MM.1S (cell line): ENCODE measurements at places on chromosomes 7 and 10.

- no peaks in the 10 kb centered on the region for H3K27me3 ChIP-seq
- H3K4me1 ChIP-seq = no peaks in the 10 kb centered on the region
- DNase-seq = no peak
- no peak overlapping the region for H3K4me3 ChIP-seq
- H3K27ac ChIP-seq = no peak overlapping the region
Measured at GRCh38 chr7:25732766-25733217, 419.2 kb upstream of the NFE2L3 start.

GRCh38 chr10:74976565-74976964 is 134.9 kb upstream of the SAMD8 start:
- DNase-seq = no peak
- no peak overlapping the region for H3K27ac ChIP-seq
- H3K36me3 ChIP-seq = peaks cover 6% of the 10 kb centered on the region; the same call in 1 of the 2 replicates
- peaks cover 40% of the 10 kb centered on the region for H3K4me1 ChIP-seq

GRCh38 chr10:100715445-100716385 is 29.7 kb upstream of the PAX2 start:
- H3K4me3 ChIP-seq = no peak overlapping the region
- DNase-seq = no peak
- H3K27ac ChIP-seq = no peak overlapping the region
- no peaks in the 10 kb centered on the region for H3K4me1 ChIP-seq

GRCh38 chr7:82494420-82494819 is 50.8 kb upstream of the CACNA2D1 start:
- H3K27me3 ChIP-seq = no peaks in the 10 kb centered on the region
- no peaks in the 10 kb centered on the region for H3K4me1 ChIP-seq

DNA sequence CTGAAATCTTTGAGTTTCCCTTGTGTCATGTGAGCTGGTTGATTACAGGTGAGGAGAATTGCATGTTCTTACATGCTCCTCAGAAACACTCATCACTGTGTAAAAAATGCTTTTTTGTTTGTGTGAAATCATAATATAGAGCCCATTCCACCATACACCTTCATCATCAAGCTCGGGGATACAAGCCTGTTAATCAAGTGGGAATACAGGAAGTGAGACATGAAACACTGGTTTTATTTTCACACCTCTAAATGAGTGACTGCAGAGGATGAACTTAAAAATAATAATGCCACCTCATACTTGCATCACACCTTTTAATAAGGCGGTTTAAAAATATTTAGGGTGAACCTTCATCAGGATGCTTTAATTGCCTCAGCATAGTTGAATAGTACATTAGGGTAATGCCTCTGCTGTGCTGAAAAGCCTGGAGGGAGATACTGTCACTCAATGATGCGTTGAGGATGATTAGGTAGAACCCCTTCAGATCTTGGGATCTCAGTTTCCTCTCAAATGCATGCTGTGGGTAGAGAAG is 164.6 kb downstream of the AUTS2 start:
- no peaks in the 10 kb centered on the region for H3K4me1 ChIP-seq
- no peak overlapping the region for H3K4me3 ChIP-seq
- no peaks in the 10 kb centered on the region for H3K27me3 ChIP-seq

GRCh38 chr7:141585592-141586510 is 34.6 kb downstream of the AGK start:
- no peak for DNase-seq
- H3K4me1 ChIP-seq = no peaks in the 10 kb centered on the region
- no peaks in the 10 kb centered on the region for H3K36me3 ChIP-seq
- no peak overlapping the region for H3K4me3 ChIP-seq

DNA sequence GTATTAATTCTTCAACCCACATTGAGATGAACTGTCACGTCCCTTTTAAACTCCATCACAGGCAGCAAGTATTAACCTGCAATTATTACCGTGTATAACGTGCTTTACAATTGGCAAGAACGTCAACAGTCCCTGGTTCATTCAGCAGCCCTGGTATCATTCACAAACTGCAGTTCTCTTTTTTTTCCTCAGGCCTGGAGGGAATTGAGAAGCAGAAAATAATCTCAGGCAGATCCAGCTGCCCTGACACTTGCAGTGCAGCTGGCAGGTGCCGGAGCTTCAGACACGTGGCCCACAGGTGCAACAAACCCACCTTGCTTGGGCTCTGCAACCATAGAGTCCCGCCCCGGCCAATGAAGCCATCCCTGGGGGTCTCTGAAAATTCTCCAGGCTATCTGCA is 137.3 kb downstream of the PLXNA4 start:
- H3K27ac ChIP-seq = no peak overlapping the region
- no peaks in the 10 kb centered on the region for H3K4me1 ChIP-seq
- H3K4me3 ChIP-seq = no peak overlapping the region
- H3K36me3 ChIP-seq = no peaks in the 10 kb centered on the region

DNA sequence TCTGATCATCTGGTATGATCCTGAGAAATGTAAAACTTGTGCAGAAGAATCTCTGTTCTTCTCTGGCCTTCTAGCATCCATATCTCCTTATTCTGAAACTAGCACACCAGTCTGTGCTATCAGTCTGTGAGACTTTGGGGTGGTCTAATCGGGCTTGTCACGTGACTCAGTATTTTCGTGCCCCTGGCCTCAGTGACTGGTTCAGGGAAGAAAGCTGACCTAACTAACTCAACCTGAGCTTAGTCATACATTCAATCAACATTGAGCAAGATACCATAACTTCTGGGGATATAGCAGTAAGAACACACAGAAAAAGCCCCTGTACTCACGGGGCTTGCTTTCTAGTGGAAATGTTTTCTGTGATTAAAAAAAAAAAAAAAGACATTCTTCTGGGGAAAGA is 109.3 kb downstream of the DKK1 start:
- H3K4me3 ChIP-seq = no peak overlapping the region
- no peaks in the 10 kb centered on the region for H3K4me1 ChIP-seq
- H3K27ac ChIP-seq = no peak overlapping the region
- DNase-seq = no peak
- H3K27me3 ChIP-seq = no peaks in the 10 kb centered on the region

DNA sequence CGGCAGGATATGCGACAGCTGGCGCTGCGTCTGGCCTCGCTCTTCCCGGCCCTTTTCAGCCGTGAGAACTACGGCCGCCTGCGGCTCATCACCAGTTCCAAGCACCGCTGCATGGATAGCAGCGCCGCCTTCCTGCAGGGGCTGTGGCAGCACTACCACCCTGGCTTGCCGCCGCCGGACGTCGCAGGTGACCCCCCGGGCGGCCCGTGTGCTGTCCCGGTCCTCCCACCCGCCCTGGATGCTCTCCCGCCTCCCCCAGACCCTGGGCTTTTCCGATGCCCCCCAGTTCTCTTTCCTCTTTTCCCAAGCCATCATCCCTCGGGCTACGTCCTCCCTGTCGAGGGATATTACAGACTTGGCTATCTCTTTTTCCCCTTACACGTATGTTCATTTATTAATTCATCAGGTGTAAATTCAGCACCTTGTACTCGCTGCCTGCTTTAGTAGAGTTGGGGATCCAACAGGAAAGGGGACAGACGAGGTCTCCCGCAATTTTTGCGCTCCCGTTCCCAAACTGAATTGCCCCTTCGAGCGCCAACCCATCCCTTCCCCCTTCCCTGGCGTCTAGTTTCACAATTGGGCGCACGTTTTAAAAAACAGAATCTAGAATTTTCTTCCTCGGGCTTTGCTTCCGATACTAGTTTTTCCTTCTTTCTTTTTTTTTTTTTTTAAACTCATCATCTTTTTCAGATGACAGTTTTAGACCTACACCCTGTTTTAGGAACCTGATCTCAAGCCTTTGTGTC is 846 bp downstream of the MINPP1 start:
- H3K4me1 ChIP-seq = peaks cover 20% of the 10 kb centered on the region
- peak overlapping the region; percentile 45; the same call in 1 of the 2 replicates for H3K27ac ChIP-seq
- H3K4me3 ChIP-seq = peak overlapping the region; percentile 95
- no peaks in the 10 kb centered on the region for H3K27me3 ChIP-seq
- peaks cover 5% of the 10 kb centered on the region; the same call in 1 of the 2 replicates for H3K36me3 ChIP-seq
- peak; percentile 71 for DNase-seq

DNA sequence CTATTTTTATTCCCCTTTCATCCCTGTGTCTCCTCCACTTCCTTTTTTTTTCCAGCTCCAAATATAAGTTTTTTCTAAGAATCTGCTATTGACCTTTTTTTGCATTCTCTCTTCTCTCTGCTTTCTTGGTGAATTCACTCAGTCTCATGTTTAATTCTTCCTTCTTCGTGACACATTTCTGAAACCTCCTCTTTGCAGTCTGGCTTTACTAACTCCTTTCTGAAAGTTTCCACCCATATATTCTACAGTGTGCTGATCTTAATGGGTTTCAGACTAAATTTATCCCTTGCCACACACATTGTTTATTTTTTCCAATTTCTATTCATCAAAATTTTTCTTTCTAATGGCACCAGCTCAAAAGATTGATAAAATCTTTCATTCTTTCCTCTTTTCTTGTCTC is 47.8 kb upstream of the CALD1 start:
- H3K27ac ChIP-seq = peak overlapping the region; percentile 22; the same call in 1 of the 2 replicates
- peaks cover 18% of the 10 kb centered on the region for H3K4me1 ChIP-seq
- H3K36me3 ChIP-seq = no peaks in the 10 kb centered on the region
- H3K4me3 ChIP-seq = no peak overlapping the region
- peak; percentile 41 for DNase-seq

DNA sequence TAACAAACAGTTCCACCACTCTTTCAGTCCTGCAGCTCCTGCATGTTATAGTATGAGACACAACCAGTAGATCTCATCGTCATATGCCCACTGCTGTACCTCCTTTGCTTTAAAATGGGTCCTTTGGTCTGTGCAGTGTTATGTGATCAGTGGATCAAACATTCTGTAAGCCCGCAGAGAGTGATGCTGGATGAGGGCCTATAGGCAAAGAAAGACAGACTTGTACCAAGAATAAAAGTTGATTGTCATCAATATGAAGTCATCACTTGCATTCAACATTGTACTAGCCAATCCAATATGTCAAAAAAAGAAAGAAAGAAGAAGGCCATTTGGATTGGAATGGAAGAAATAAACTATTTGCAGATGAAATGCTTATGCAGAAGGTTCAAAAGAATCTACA is 79.8 kb upstream of the PHYHIPL start:
- no peaks in the 10 kb centered on the region for H3K4me1 ChIP-seq
- H3K36me3 ChIP-seq = no peaks in the 10 kb centered on the region
- no peak overlapping the region for H3K27ac ChIP-seq
- no peak for DNase-seq
- H3K27me3 ChIP-seq = no peaks in the 10 kb centered on the region
- no peak overlapping the region for H3K4me3 ChIP-seq

DNA sequence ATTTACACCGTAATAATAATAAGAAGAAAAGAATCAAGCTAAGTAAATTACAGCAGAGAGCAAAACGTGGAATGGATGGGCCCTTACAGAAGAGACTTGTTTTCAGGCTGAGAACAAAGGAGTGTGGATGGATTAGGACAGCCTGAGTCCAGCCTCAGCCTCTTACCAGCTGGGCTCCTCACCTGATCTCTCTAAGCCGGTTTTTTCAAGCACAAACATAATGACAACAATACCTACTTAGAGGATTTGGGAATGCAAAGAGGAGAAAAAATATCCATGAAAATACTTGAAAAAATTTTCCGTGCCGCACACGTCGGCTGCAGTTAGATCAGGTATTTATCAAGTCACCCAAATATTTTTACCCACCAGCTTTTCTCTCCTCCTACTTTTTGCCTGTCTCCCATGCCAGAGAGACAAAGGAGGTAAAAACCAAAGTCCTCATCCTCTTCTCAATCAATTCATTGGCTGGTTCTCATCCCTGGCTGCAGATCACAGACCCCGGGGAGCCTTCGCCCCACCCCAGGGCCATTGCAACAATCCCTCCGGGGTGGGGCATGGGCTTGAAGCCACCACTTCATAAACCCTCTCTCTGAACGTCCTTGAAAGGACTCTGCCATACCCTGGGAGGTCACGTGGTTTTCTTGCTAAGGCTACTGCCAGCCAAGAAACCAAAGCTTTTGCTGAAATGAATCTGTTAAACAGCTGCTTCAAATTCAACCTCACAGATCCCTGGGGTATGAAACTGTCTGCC is 29.7 kb upstream of the GTF2I start:
- H3K4me1 ChIP-seq = no peaks in the 10 kb centered on the region
- no peaks in the 10 kb centered on the region for H3K27me3 ChIP-seq
- no peak for DNase-seq

- no peak overlapping the region for H3K27ac ChIP-seq
Measured at GRCh38 chr10:21315645-21316220, 209.7 kb downstream of the SKIDA1 start.

- H3K4me1 ChIP-seq = no peaks in the 10 kb centered on the region
- H3K36me3 ChIP-seq = no peaks in the 10 kb centered on the region
- H3K27ac ChIP-seq = no peak overlapping the region
- peaks cover 24% of the 10 kb centered on the region for H3K27me3 ChIP-seq
- no peak overlapping the region for H3K4me3 ChIP-seq
Measured at GRCh38 chr7:4801839-4802231, 26.4 kb downstream of the AP5Z1 start.

DNA sequence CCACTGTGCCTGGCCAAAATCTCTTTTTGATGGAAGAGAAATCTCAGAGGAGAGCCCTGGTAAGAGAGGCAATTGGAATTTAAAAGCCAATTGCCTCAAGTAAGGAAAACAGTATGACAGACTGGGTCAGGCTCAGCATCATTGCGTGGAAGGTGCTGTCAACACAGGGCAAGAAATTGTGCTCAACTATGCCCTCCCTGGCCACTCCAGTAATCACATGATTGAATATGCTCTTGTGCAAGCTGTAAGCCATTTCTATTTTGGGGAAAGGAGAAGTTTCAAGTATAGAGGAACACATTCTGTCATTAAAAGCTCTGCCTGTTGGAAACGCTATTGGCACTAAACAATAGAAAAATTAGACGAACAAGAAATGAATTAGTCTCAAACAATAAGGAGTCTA is 1127.7 kb downstream of the REEP3 start:
- no peaks in the 10 kb centered on the region for H3K4me1 ChIP-seq
- no peak overlapping the region for H3K4me3 ChIP-seq
- no peaks in the 10 kb centered on the region for H3K27me3 ChIP-seq
- H3K36me3 ChIP-seq = no peaks in the 10 kb centered on the region
- H3K27ac ChIP-seq = no peak overlapping the region
- DNase-seq = peak; percentile 32

- no peaks in the 10 kb centered on the region for H3K36me3 ChIP-seq
- DNase-seq = peak; percentile 59
- H3K27ac ChIP-seq = no peak overlapping the region
- no peaks in the 10 kb centered on the region for H3K4me1 ChIP-seq
- no peaks in the 10 kb centered on the region for H3K27me3 ChIP-seq
Measured at GRCh38 chr10:64795847-64796246, 1274.6 kb downstream of the REEP3 start.

- H3K36me3 ChIP-seq = no peaks in the 10 kb centered on the region; the same call in 1 of the 2 replicates
- no peaks in the 10 kb centered on the region for H3K4me1 ChIP-seq
- no peaks in the 10 kb centered on the region for H3K27me3 ChIP-seq
- H3K27ac ChIP-seq = no peak overlapping the region
Measured at GRCh38 chr7:102413091-102413490, 16.9 kb downstream of the PRKRIP1 start.

GRCh38 chr7:134420424-134421125 is 38.3 kb downstream of the AKR1B1 start:
- no peaks in the 10 kb centered on the region for H3K36me3 ChIP-seq
- no peaks in the 10 kb centered on the region for H3K27me3 ChIP-seq

- H3K4me1 ChIP-seq = peaks cover 7% of the 10 kb centered on the region
- DNase-seq = no peak
- H3K27me3 ChIP-seq = no peaks in the 10 kb centered on the region
- H3K36me3 ChIP-seq = no peaks in the 10 kb centered on the region
Measured at GRCh38 chr7:143381427-143382125, 431 bp downstream of the ZYX start.

- H3K36me3 ChIP-seq = peaks cover 22% of the 10 kb centered on the region
- no peak overlapping the region for H3K27ac ChIP-seq
- no peaks in the 10 kb centered on the region for H3K4me1 ChIP-seq
- no peak for DNase-seq
- H3K27me3 ChIP-seq = no peaks in the 10 kb centered on the region
Measured at GRCh38 chr7:6409944-6410693, 37.6 kb downstream of the DAGLB start.
